ENCODE measurements at places on chromosomes 7 and 10.

DNA sequence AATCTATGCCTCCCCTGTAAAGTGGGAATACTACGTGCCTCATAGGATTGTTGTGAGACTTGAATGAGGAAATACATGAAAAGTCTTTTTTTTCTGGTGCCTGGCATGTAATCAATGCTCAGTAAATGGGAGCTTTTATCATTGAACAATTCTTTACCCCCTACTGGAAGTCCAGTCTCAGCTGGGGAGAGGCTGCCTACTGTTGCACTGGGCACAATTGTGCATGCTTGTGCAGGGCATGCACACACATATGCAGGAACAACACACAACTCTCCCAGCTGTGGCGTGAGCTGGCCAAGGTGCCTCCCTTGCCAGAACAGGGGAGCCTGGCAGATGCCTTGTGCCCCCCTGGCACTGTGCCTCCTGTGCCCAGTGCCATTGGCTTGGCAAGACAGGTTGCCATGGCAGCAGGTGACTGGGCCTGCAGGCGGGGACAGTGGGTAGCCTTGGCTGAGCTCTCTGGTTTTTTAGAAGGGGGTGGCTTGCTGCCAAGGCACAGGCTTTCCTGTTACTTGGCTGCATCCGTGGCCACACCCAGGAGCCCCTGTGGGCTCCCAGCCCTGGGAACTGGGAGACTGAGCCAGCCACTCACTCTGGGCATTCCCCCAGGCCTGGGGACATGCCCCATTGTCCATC lies 16.1 kb upstream of the PALD1 start:
- DNase-seq, result no peak

- DNase-seq, result no peak
These were observed 42.9 kb upstream of the HSPA12A start for GRCh38 chr10:116785282-116785681.

- no peak for DNase-seq
These were observed 273.1 kb downstream of the AUTS2 start for GRCh38 chr7:69871213-69871885.

DNA sequence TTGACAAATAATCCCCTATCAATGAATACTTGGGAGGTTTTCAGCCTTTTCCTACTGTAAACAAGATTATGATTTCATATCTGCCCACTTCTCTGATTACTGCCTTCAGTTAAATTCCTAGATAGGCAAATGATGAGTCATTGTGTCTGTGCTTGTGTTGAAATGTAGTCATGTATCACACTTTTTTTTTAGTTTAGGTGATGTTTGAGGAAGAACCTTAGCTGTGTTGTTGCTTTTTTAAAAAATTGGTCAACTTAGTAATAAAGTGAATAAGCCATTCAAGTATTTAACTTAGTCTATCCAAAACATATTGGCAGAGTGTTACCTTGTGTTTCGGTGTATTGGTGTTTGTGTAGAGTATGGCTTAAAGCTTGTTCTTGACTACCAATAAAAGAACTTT lies 60.0 kb downstream of the WAC start:
- DNase-seq, result no peak

DNA sequence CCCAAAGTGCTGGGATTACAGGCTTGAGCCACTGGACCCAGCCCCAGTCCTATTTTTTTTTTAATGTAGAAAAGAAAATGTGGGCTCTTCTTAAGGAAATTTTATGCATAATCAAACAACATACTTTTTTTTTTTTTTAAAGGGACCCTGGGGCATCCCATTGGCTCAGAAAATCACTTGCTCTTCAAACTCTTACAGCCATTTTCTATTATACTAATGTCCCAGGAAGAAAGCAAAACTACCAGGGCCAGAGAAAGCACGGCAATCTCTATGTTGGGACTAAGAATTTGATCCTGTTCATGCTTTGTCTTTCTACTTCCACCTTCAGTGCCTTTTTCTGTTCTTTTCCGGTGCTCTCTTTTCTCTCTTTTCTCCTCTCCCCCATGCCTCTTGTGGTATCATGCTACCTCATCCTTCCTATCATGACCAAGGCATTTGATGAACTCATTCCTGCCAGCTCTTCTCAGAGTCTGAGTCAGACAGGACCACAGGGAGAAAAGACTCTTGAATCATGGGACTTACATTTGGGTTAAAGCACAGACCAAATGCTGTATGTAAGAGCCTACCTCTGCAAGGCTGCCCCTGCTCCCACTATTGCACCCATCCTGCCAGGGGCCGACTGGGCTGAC lies 76.4 kb upstream of the CCNY start:
- DNase-seq, result no peak

GRCh38 chr10:12650122-12650521 lies 300.8 kb downstream of the CAMK1D start:
- no peak for DNase-seq

DNA sequence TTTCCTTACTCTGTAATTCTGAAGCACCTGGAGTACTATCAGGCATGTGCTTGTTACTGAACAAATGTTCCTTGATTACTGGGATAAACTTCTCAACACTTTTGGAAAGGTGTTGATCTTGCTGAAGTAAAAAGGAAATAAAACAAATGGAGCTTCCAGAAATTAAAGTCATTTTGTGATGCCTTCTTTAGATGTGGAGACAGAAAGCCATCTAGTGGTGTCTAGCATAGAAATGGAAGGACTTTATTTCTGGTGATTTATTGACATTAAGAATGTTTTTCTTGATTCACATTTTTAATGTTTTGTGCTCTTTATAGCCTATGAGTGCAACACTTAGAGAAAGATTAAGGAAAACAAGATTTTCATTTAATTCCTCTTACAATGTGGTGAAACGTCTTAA lies 1.4 kb downstream of the SFR1 start:
- DNase-seq, result no peak

Data from HuH-7 (cell line).